Vagina (tissue), 2 donors: ENCODE measurements at places on chromosomes 1 and 21.

- DNase-seq, result no peak
These were observed 25.7 kb downstream of the MR1 start for GRCh38 chr1:181059435-181059834.

- no peak for DNase-seq
These were observed 250.0 kb downstream of the SPATA17 start for GRCh38 chr1:217881131-217881543.

DNA sequence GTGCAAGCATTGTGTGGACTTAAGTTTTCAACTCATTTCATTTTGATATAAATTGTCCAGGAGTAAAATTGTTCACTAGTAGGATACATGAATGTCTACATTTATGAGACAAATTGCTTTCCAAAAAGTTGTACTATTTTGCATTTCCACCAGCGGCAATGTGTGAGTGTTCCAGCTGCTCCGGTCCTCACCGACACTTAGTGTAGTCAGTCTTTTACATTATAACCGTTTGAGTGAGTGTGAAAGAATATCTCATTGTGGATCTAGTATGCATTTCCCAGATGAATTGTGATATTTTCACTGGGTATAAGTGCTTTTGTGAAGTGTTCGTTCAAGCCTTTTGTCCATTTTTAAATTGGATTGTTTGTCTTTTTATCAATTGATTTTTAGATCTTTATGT, 111.5 kb upstream of the ARHGEF16 start:
- DNase-seq, result no peak

- DNase-seq, result no peak
These were observed 27.8 kb downstream of the DNM3 start for GRCh38 chr1:171869097-171869496.

DNA sequence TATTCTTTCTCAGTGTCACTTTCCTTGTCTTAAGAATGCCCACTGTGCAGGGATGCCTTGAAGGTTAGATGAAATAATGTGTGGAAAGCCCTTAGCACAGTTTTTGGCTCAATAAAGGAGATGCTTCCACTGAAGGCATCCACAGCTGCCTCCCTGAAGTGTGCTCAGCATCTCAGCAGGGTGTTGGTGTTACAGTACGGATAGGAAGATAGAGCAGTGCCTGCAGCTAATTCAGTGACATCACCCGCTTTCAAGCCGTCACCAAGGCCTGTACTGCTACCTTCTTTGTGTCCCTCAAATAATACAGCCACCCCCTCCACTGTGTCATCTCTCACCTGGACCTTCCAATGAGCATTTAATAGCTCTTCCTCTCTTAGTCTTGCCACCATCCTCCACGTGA, 59.0 kb downstream of the NDUFS5 start:
- no peak for DNase-seq

DNA sequence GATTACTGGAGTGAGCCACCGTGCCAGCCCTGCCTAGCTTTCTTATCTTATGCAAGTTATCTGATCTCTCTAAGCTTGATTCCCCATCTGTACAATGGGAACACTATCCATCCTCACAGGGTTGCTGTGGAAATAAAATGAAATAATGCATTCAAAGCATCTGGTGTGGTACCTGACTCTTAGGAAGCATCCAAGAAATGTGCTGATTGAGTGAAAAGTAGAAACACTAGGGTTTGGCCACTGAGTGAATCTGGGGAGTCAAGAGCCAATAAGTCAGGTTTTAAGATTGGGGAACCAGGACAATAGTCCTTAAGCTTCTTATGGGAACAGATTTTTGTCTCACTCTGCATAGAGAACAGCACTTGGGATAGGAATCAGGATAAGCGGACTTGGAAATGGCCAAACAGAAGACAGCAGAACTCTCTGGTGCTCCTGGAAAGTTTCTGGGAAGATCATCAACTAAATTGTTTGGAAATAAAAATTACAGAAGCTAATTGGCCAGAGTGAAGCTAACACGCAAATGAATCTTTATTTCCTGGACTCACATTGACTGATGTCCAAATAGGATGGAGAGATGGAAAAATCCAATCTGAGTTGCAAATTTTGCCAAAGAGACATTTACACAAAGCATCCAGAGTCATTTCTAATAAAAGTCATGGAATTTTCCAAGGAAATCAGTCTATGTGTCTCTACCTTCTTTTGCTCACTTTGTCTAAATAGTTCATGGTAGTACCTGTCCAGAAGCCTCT, 3.3 kb downstream of the PAFAH2 start:
- no peak for DNase-seq

DNA sequence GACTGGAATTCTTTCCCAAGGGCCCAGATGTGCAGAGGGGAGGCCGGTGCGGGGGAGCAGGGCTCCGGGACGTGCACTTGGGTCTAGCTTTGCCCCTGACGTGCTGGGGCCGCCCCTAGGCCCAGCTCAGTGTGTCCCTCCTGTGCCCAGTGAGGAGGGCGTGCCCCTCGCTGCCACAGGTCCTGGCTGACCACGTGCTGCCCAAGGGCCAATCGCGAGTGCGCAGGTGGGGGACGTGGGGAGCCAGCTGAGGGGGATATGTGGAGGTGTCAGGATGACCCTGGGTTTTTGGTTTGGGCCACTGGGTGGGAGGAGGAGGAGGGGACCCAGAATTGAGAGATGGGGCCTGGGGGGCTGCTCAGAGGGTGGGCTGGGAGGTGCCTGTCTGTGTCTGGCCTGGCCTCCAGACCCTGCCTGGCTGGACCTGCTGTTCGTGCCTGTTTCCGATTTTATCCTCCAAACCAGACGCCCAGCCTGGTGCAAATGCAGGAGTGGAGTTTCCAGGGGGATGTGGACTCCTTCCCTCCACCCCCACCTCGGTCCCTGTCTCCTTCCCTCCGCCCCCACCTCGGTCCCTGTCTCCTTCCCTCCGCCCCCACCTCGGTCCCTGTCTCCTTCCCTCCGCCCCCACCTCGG, 6.1 kb upstream of the RNF223 start:
- DNase-seq, result no peak

DNA sequence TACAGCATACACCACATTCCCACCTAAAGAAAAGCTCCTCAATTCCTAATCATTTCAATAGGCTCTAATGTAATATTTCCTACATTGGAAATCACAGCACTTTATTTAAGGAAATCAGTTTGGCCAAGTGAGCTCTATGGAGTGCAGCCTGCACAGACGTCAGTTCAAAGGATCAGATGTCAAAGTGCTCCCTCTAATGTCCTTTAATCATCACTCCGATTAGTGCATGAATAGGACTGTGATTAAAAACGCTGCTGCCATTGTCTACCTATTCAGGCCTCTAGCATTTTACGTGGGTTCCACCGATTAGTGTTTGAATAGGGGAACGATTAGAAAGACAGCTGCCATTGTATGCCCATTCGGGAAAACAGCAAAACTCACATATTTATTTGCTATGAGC, 50.2 kb downstream of the DPYD start:
- DNase-seq, result no peak

DNA sequence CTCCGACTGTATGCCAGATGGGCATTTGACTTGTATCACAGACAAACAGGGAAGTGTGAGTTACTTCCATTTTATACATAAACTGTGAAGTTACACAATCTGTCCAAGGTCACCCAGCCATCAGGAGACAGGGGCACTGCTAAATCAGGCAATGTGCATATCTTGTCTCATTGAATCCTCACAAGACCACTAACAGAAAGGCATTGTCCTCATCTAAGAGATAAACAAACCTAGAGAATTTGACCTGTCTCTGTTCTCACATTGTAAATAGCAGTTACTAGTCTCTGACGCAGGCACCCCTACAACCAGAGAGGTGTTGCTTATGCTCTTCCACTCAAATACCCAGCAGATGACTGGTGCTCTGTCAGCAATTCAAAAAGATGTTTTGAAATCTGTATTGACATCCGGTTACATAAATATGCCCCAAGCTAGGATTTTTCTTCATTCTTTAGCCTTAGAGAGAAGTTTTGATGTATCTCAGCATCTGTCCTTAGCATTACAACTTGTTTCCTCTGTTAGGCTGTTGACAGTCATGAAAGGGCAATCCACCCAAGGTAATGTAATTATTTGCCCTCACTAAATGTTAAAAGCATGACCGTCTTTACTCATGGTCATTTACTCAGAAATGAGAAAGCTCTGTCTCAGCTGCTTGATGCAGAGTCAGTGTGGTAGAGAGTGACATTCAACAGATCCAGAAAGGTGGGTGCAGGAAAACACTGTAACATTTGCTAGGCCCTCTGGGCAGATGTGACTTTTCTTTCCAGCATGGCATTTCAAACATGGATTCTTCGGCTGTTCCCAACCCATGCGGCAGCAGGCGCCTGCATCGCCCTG, 51.9 kb upstream of the ZNF326 start:
- DNase-seq, result peak; percentile 64

DNA sequence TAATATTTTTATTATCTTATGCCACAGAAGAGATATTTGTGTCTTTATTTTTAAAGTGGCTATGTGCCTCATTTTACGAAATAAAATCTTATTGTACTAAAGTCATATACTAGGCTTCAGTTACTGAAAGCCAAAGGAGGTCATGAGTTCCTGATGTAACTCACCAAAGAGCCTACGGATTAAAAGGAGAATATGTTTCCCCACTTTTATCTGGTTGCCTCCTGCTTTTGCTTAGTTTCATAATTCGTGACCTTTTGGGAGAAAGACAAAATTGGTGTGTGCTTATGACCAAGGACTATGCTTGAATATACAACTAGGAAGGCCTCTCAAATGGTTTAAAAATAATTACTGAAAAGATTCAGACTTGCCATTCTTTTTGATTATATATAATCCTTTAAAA, 18.2 kb upstream of the AHCTF1 start:
- DNase-seq, result no peak

GRCh38 chr1:196380316-196380715, 227.9 kb downstream of the KCNT2 start:
- no peak for DNase-seq

GRCh38 chr1:89611721-89612120, 21.2 kb upstream of the LRRC8C start:
- no peak for DNase-seq

DNA sequence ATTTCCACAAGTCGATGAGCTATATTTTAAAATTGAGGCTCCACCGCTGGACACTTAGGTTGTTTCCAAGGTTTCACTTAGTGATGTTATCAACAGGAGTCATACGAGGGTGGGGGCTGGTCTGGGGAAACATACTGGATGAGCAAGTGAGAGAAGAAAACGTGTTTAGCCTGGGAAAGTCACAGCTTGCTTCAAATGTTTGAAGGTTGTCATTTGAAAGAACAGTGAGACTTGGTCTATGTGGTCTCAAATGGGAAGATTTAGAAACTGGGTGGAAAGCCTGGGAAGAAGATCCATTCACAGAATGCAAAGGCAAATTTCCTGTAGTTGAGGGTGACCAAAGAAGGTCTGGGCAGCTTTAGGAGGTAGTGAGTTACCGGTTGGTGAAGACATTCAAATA, 9.9 kb upstream of the DYRK1A start:
- no peak for DNase-seq

GRCh38 chr1:233138788-233139585, 156.5 kb downstream of the PCNX2 start:
- DNase-seq, result no peak

DNA sequence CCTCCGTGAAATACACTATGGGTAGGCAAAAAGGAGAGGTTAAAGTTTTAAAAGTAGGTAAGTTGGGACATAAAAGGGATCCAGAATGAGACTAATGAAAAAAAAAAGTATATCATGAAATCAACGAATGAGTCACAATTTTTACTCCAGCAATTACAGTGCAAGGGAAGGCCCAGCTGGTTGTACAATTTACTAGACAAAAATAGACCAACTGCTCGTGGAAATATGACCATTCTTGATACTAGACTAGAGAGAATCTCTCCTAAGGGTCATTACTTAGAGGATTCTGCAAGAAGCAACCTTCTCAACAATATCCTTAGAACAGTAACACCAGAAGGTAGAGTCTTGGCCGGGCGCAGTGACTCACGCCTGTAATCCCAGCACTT, 55.1 kb upstream of the EFHD2 start:
- no peak for DNase-seq

DNA sequence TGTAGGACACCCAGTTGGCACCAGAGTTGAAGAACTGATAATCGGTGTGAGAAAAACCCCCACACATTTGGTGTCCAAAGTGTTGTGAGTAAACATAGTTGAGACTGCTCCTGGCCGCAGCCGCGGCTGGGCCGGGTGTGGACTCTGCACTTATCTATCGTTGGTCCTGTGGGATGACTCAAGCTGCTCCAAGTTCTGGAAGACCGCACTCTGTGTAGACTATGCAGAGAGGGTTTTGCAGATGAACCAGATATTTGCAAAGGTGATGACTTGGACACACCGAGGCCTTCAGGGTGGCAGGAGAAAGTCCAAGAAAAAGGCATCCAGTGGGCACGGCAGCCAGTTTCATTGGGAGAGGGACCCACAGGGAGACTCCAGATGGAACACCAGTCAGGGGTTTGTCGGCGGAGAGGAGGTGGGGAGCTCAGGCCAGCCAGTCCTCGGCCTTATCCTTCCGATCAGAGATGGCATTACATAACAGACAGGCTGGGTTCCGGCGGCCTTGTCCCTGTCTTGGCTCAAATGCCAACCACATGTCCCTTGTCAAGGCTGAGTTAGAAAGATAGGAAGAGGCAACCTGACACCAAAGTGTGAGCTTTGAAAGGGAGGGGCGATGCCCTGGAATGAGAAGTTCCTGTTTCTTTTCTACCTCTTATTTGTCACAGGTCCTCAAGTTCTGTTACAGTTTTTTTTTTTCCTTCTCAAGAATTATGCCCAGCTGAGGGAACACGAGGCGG, 21.1 kb downstream of the C2CD2 start:
- DNase-seq, result no peak

DNA sequence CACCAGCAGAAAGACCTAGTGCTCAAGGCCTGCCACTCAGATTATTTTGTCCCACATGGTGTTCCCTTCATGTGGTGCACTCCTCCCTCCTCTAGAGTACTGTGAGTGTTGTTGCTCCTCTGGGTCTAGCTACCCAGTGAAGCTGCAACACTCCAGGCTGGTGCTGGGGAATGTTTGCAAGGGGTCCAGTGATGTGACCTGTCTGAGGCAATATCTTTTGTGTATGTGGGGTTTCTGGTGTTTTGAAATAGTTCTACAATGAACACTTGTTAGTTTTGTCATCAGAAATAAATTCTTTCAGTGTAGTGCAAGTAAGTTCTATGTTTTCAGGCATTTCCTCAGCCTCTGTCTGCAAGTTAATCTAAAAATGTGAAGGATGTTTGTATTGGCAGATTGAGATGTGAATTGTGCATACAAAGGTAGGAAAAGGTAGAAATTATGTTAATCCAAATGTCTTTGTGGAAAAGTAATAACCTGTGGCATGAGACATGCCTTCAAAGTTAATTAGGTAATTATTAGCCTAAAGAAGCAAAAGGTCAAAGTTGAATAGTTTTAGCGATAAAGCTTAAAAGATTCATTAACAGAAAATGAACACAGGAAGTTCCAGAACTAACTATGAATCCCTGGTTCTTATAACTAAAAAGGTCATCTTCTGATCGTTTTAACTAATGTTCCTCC, 616.8 kb downstream of the LTN1 start:
- DNase-seq, result no peak

- peak; percentile 70 for DNase-seq
These were observed 618 bp downstream of the C1orf226 start for GRCh38 chr1:162381941-162382750.
